Stimulated activated CD8-positive, alpha-beta memory T cell treated with anti-CD3 and anti-CD28 coated beads, Interleukin-4, amount 100 ng/mL, for 1 hour (primary cell): ENCODE measurements at places on chromosomes 12 and 14.

GRCh38 chr12:66964629-66965028, 285.8 kb upstream of the GRIP1 start:
- DNase-seq: no peak

GRCh38 chr12:131830335-131830913, 2.2 kb downstream of the MMP17 start:
- DNase-seq: no peak

DNA sequence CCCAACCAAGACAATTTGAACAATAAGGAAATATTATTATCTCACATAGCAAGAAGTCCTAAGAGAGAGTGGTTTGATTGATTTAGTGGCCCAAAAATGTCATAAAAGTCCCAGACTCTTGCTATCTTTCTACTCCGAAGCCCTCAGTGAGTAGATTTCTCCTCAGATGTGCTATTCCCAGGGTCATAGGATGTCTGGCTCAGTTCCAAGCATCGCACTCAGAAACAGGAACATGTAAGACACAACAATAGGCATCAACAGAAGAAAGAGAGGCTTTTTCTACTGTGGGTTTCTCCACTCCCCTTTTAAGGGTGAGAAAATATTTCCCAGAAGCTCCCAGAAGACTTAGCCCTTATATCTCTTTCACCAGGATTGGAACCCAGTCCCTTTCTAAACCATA, 188.1 kb upstream of the CDKN3 start:
- no peak for DNase-seq

DNA sequence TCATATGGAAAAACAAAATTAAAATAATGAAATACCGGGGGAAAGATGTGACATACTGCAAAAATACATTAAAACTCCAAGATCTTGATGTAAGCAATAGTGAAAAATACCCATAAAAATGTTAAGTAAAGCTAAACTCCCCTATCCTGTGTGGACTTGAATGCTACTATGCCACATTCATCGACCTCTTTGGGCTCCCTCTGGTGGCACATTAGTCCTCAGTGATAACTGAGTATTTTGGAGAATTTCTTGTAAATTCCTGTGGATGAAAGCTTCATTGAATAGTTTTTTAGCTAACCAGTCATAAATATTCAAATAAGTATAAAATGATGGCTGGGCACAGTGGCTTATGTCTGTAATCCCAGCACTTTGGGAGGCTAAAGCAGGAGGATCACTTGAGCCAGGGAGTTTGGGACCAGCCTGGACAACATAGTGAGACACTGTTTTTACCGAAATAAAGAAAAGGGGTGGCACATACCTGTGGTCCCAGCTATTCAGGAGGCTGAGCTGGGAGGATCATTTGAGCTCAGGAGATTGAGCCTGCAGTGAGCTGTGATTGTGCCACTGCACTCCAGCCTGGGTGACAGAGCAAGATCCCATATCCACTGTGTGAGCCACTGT, 42.4 kb upstream of the SGPP1 start:
- DNase-seq: peak; percentile 25

DNA sequence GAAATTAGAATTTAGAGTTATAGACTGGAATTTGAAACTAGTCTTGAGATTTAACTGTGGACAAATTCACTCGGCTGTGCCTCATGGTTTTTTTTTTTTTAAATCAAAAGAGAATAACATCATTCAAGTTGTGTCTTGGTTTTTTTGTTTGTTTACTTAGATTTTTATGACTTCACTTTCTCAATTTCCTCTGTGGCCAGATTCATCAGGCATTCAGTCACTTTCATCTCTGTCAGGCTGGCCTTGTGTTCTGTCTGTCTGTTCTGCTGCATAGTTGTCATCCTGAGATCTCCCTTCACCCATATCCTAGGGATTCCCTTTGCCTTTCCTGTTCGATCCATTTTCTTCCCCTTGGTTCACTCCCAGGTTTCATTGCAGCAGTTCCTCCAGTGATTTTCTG, 10.0 kb downstream of the MARK3 start:
- no peak for DNase-seq

DNA sequence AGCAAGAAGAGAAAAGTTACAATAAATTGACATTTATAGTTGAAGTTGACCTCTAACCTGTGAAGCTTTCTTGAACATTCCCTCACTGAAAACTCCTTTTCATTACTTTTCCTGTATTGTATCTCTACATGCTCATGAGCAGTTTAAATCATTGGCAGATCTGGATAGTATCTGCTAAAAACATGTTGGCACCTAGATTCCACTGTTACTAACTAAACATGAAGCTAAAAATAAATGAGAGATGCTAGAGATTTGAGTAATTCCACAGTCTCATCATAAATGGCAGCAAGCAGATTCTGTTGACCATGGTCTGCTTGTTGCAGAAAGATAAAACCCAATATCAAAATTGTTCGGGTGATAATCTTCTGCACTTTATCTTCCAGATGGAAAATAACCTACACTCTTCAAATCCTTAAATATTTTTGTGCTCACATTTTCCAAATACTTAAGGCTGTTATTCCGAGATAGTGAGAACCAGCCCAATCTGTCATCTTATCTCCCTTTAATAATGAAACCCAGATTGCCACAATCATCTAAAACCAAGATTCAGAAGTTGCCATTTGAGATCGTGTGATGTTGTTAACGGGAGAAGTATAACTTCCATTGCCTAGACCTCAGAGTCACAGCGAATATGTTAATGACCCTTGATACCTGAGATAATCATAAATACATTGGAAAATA, 171.0 kb upstream of the DAAM1 start:
- no peak for DNase-seq

- DNase-seq: no peak
Observed at GRCh38 chr12:1920971-1921370, 2.5 kb upstream of the CACNA2D4 start.

DNA sequence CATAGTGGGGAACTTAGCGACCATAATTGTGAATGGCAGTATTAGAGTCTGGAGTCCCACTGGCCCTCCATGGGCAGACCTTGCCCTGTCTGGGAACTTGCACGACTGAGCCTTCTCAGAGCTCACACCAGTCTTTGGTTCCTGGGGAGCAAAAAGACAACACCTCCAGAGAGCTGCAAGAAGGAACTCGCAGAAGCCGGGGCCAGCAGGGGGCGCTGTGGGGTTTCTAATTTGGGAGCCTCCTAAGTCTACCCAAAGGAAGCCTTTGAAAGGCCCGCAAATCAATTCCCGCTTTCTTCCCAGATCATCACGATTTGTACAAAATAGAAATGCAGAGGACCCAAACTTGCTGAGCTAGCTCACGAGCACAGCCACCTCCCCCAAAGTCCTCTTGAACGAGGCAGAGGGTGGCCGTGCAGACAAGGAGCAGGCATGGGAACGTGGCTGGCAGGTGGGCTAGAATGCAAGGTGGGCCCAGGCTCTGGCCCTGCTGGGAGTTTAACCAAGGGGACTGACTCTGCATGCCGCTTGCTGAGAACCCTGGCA, 46.3 kb upstream of the FBXO21 start:
- peak; percentile 54 for DNase-seq

- no peak for DNase-seq
Observed at GRCh38 chr14:31265701-31266398, 58.3 kb upstream of the HECTD1 start.

DNA sequence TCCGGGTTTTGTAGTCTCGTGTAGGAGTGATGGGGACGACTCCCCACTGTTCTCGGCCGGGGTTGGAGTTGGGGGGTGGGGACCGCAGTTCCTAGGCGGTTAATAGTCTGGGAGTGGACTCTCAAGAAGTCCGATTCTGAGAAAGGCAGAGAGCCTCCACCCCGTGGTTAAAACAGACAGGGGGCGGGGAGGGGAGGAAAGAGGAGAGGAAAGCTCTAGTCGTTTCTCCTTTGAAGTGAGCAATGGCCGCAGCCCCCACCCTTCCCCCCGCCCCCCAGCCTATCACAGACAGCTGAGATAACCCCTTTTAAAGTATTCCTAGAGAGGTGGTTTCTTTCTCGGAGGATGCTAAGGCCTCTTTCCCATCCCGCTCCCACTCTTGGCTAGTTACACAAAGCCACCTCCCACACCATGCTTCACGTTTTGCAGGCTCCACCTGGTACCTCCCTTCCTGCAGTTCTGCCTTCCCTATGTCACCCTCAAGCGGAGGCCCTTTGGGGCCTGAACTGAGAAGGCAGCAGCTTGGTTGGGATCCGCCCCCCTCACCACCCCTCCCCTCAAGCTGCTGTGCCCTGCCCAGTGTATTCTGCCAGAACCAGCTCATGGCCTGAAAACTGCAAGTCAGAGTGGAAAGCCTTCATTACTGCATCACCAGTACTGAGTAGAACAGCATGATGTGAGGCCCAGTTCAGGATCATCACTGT, 853 bp downstream of the USP5 start:
- DNase-seq: no peak

- no peak for DNase-seq
Observed at GRCh38 chr14:98175436-98175835, 1096.6 kb downstream of the BCL11B start.

DNA sequence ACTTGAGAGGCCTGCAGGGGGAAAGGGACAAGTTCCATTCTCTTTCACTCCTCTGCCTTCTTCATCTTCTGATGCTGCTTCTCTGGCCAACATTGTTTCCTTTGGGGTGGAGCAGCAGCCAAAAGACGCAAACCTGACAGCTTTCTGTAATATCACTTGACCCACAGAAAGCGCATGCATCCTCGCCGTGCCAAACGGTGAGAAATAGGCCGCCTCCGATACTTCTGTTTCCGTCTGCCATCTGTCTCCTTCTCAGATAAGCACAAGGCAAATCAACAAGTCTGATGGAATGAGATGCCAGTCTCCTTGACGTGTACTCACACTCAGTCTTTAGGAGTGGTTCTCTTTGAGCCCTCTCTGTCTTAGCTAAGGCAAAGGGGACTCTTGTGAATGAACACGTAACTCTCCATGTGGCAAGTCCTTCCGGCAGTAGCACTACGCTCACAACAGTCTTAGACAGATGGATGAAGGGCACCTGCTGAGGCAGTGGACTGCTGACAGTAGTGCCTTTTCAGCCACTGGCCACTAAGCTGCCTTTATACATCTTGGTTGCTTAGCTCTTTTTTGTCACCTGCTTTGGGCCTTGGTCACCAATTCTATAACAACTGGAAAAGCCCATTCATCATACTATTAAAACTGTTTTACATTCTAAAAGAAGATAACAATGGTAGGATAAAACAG, 214.1 kb downstream of the FBXL14 start:
- DNase-seq: no peak

DNA sequence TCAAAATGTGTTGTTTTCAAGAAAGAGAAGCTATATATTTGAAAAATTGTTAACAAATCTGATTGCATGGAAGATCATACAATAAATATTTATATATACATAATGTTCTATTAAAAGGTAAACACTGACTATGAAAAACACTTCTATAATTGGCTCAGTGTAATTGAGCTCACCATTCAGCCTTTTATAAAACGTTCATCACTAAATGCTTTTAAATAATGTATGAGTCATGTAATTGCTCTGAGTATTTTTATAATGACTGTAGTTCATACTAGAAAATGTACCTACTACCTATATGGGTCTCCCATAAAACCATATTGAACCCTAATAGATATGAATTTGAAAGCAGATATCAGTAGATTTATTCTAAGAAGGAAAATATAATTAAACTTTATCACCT, 240.4 kb upstream of the MGAT4C start:
- no peak for DNase-seq

DNA sequence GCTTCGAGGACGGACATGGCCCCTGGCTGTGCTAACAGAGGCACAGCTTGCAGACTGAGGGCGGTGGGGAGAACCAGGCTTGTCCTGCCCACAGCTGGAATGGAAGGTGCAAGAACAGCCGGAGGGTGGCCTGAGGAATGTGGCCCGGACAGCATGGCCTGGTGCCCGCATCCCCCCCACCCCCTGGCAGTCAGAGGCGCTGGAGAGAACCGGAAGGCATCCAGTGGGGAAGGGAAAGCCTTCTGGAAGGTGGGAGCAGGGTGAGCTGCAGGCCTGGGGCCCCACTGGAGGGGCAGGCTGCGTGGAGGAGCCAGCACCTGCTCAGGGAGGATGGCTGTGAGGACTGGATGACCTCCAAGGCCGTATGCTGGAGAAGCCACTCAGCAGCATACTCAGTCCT, 8.1 kb upstream of the CYP46A1 start:
- DNase-seq: no peak

DNA sequence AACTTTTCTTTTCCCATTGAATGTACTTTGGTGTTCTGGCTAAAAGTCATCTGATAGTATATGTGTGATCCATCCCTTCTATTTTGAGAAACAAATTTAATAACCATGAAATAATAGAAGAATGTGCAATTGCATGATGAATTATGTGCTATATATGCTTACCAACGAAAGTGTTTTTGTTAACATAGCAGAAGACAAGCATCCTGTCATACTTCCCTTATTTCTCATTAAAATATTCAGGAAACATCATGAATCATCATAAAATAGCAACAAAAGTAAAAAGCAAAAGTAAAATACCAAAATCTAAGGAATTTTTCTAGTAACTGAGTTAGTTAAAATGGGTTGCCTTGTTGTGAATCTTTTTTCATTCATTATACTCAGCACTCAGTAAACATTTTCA, 409.0 kb upstream of the PDE3A start:
- no peak for DNase-seq

DNA sequence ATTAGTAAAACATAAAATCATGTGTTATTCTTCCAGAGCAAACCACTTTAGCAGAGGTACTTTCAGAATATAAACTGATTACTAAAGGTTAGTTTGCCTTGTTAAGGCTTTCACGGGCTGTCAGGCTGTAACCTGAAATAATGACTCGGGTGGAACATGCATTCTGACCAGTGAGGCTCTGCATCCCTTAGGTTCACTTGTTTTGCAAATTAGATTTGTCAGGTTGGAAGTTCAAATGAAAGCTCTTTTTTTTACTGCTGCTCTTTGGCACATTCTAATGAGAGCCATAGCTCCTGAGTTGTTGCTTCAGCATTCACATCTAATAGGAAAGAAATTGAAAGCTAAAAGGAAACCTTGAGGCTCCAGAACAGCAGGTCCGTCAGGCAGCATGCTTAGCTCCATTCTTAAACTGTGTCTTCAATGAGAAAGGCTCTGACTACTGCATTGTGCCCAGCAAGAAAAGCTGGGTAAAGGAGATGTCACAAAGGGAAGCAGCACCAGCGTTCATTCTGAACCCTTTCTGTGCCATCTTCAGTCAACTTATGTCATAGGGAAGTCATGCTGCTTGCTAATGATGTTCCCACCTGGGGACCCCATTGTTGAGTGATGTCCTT, 445.5 kb upstream of the FBXO33 start:
- DNase-seq: no peak

DNA sequence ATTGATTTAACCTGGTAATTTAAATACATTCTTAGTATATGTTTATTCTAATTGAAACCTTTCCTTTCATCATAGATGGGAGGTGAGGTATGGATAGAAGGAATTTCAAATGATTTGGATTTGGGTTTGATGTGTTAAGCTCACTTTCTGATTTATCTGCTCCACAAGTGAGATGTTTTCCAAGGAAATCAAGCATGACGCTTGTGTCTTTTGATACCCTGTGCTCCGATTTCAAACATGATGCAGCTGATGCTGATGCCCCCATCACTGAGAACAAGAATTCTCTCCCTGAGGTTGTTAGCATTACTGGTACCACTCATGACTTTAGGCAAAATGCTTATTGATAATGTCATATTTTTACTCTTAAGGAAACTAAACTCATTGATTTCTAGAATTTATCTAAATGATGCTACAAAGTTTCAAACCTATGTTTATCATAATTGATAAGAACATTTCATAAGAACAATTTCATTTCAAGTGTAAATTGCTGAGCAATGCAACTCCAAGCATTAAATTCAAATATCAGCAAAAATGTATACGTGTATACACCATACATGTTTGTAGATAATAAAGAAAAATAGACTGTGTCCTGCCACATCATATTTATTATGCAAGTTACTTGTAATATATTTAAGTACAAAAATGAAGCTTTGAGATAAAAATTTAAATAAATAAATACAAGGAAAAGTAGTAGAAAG, 75.5 kb upstream of the LRIG3 start:
- DNase-seq: no peak
